A549 (cell line): ENCODE measurements at places on chromosomes 3 and 15.

DNA sequence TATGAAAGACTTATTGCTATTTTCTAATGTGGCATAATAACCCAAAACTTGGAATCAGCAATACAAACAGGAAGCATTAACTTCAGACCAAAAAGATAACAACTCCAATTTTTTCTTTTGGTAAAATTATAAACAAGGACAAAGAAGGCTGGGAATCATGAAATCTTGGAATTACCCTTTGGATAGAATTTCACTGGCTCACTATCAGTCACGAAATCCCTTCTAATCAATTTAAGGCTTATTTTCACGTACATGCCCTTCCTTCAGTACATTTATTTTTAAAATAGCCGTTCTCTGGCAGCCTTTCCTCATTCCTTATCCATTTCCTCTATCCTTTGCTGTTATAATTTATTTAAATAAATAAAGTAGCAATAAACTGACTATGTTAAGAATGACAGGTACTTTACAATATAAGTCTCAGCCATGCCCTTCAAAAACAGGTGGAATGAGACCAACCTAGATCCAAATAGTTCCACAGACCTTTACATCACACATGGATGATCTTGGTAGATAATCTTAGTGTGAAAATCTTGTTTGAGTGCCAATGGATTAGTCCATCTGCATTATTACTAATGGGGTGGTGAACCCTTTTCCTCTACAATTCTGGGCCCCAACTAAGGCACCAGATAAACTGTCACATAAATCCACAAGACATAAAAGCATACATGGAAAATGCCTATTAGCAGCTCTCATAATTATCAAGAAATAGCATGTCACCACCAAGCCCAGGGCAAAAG, 38.9 kb downstream of the ABI3BP start:
- no peak for DNase-seq

- DNase-seq: no peak
Observed at GRCh38 chr15:52180196-52180835, 10.9 kb downstream of the GNB5 start.

DNA sequence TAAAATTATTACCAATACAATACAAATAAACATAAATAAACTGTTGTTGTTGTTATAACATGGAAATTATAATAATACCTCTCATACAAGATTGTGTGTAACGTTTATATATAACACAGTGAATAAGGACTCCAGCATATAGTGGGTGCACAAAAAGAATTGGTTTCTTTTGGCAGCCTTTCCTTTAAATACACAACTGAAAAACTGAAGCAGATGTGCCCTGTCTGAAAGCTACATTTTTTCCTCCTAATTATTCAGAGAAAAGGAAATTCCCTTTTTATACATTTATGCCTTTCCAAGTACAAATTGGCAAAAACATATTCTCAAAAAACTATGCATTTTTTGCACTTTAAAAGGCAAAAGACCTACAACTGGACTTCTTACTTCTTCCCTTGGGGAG, 928.9 kb upstream of the NR2F2 start:
- no peak for DNase-seq

GRCh38 chr3:164732166-164732565, 346.1 kb downstream of the SI start:
- no peak for DNase-seq

GRCh38 chr15:57411945-57412768, 35.9 kb downstream of the CGNL1 start:
- no peak for DNase-seq

- no peak for DNase-seq
Observed at GRCh38 chr3:134362221-134362620, 12.0 kb downstream of the AMOTL2 start.

DNA sequence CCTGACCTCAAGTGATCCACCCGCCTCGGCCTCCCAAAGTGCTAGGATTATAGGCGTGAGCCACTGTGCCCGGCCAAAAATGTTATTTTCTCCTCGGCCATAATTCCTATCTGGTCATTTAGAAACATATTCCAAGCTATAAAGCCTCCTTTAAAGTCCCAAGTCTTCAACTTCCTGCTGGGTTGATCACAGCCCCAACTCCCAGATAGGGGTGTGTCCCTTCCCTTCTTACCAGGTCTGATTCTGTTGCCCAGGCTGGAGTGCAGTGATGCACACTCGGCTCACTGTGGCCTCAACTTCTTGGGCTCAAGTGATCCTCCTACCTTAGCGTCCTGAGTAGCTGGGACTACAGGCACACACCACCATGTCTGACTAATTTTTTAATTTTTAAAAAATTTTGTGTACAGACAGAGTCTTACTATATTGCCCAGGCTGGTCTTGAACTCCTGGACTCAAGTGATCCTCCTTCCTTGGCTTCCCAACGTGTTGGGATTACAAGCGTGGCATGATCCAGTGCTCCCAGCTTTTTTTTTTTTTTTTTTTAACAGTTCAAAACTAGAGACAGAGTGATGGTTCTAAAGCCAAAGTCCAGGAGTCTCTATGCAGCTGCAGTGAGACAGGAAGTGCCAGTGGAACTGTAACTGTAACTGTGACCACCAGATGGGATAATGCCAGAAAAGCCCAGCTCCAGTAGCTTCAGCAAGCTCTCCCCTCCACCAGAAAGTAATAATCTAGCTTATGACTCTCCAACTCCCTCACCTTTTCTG, 8.2 kb upstream of the PRKAR2A start:
- DNase-seq: no peak

GRCh38 chr3:12837295-12837986, 3.9 kb downstream of the RPL32 start:
- no peak for DNase-seq

- peak; percentile 16 for DNase-seq
Observed at GRCh38 chr15:27844018-27844666, 255.0 kb downstream of the OCA2 start.

- DNase-seq: no peak
Observed at GRCh38 chr3:130457671-130458070, 59.3 kb upstream of the COL6A6 start.

DNA sequence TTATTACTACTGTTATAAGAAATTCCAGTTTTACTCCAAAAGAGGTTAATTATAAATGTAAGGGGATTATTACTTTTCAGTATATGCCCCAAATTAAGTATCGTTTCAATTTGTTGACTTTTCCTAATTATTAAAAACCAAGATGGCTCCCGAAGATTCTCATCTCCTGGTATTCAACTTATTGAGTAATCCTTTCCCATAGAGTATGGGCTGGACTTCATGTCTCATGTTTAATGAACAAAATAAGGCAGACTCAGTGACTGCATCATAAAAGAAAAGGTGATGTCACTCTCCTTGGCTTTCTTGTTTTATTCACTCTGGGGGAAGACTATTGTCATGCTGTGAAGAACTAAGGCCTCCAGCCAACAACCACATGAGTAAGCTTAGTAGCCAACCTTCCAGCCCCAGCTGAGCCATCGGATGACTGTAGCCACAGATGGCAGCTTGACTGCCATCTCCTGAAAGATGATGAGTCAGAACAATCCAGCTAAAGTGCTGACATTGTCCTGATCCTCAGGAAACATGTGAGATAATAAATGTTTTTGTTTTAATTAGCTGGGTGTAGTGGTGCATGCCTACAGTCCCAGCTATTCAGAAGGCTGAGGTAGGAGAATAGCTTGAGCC, 17.3 kb downstream of the IGF2BP2 start:
- DNase-seq: no peak

DNA sequence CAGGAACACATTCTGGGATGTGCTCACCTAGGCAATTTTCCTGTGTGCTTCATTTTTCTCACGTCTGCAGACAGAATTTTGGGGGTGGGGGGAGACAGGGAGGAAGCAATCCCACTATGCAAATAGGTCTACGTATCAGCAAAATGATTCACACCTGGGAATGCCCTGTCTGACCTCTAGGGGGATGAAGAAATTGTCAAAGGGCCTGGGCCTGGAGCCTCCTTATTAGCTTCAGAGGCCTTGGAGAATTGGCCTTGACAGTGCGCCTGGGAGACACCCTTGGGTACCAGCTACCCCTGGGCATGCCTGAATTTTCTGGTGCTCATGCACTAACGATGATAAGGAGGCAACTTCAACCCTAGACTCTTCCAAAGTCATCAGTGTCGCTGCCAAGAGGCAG, 207.5 kb downstream of the CADPS start:
- no peak for DNase-seq

DNA sequence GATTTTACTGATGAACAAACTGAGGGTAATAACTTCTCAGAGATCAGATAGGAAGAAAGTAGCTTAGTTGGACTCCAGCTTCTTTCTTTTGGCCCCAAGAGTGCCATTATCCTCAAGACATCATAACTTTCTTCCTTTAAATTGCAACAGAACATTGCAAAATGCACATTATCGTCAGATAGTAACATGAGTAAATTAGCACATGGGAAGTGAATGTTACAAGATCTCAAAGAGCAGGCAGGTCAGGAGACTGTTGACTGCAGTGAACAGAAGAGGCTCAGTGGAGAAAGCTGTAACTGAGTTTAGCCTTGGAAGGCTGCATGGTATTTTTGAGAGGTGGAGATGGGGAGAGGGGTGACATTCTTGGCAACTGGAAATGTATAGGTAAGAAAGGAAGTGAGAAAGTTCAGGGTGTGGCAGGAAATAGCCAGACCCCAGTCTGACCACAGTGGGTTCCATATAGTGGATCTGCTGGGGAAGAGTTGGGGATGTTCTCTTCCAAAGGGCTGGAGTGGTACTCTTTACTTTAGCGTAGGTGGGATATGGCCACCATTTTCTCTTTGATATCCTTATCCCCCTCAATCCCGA, 307.7 kb downstream of the RPLP1 start:
- no peak for DNase-seq

- DNase-seq: no peak
Observed at GRCh38 chr3:280681-281080, 84.1 kb downstream of the CHL1 start.

DNA sequence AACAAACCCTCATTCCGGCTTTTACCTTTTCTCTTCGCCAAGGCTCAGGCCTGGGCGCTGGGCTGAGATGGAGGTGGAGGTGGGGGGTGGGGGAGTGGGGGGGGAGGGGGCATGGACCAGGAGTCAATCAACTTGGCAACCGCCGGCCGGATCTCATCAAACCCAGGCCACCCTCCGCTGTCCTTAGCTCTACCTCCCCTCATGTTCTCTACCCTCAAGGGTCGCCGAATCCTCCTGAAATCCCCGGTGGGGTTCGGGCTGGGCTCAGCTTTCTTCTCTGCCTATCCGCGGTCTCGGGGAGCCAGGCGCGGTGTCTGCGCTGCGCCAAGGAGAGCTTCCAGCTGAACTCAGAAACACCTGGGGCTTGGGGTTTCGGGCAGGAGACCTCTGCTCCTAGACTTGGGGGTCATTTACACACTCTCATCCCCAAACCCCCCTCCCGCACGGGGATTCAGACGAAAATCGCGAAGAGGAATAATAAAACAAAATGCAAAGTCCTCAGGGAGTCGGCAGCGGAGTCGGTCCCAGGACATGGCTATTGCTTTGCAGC, 2.5 kb downstream of the ONECUT1 start:
- DNase-seq: no peak

DNA sequence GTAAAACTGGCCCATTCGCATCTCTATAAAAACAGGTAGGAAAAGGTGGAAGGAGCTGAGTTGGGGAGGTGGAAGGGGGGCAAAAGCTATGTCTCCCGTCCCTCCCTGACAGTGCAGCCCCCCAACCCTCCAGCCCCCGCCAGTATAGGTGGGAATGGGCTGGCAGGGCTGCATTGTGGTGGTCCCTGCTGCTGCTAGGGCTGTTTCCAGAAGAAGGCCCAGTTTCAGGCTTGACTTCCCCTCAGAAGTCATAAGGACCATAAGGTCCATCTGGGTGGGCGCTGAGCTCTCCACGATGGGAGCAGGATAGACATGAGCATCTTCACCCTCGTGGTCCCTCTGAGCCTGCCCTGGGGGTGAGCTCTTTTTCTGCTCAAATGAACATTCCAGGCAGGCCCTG, 44.2 kb downstream of the APBA2 start:
- DNase-seq: no peak

- no peak for DNase-seq
Observed at GRCh38 chr15:67907184-67907723, 67.4 kb upstream of the RNU6-1 start.

GRCh38 chr3:196492080-196492479, 11.5 kb downstream of the RNF168 start:
- DNase-seq: no peak

DNA sequence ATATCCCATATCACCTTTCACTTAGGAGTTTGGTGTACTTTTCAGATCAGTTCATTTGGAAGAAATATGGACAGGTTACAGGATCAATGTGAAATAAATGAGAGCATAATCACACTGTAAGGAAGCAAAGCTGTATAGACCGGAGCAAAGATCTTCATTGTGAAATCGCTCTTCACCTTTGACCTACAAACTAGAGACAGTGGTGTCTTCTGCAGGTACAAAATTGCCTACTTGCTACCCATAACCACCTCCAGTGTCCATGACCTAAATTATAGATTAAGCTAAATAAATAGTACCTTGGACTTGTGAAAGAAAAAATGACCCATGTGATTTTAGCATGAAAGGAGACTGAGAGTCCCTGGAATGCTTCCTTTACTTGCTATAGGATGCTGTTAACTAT, 379.5 kb upstream of the SUCLG2 start:
- DNase-seq: no peak

- DNase-seq: no peak
Observed at GRCh38 chr3:13019243-13020095, 53.8 kb downstream of the IQSEC1 start.

DNA sequence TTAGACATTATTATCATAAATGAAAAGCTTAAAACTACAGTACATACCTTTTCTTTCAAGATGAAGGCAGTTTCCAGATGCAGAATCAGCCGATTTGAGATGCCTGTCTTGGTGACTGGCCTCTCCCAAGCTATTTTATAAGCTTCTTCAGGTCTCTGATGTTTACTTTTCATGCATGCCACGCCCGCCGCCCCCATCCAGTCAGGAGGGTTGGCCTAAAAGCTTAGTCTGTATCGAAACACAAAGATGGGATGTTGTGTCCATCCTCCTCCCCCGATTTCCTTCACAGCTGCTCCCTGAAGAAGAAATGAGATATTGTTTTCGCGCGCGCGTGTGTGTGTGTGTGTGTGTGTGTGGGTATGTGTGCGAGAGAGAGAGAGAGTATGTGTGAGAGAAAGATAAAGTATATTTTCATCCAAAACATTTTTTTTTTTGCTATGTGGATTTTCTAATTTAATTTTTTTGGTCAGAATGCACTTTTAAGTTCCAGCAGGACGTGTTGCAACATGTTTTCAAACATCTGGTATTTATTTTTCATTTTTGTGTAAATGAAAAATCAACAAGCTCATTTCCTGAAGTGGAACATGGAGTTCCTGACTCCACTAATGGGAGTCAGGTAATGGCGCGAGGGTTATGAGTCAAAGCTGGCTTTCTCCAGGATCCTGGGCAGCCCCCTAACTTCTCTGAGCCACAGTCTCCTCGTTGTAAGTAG, at the start of gene APOD:
Gene APOD, minus strand, starts transcription at position 110 of the 712 bp plus-strand sequence. CDS start 4,479 bp downstream, outside the sequence.
- no peak for DNase-seq

- no peak for DNase-seq
Observed at GRCh38 chr3:123089611-123090331, 22.9 kb downstream of the PDIA5 start.

DNA sequence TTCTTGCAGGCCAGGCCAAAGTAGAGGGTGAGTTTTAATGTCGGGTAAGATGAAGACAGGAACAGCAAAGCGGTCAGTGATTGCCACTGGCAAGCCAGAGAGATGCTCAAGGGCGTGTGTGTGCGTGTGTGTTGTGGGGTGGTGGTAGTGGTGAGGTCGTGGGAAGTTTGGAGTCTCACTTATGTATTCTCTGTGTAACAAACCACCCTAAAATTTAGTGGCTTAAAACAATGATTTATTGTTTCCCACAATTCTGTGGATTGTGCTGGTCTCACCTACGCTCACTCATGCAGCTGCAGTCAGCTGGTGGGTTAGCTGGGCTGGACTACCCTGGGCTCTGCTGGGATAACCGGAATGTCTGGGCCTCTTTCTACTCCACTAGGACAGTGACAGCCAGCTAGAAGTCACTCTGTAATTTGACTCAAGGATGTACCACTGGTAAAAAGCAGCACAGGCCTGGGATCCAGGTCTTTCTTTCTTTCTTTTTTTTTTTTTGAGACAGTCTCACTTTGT, 50.9 kb upstream of the BHLHE40 start:
- DNase-seq: no peak
